ENCODE measurements at places on chromosomes 16 and 17. TPM values are rescaled to one million over a fixed set of nuclear protein-coding genes. Genes with fewer than 3 reads are reported as not detected.

The ADGRG3 gene
- not detected for total RNA-seq

The CTRB1 gene
- not detected for total RNA-seq

The HSBP1 gene
- 75.3 TPM for total RNA-seq

The G6PC1 gene
- not detected for total RNA-seq

The ZNF785 gene
- 15.5 TPM for total RNA-seq

The TBC1D3K gene
- total RNA-seq: not detected

The SLC5A11 gene
- total RNA-seq: not detected

The HYDIN gene
- not detected for total RNA-seq

The TBC1D28 gene
- not detected for total RNA-seq

The FAM234A gene
- total RNA-seq: 6.8 TPM

The ABCC3 gene
- total RNA-seq: 0.40 TPM

All from activated T-helper 17 cell treated with anti-CD3 and anti-CD28 coated beads, Interleukin-2, amount 50 U/mL, for 72 hours (primary cell).